ENCODE measurements at places on chromosomes 13 and 19. TPM values are rescaled to one million over a fixed set of nuclear protein-coding genes. Genes with fewer than 3 reads are reported as not detected.

The SPINT2 gene
- 171 TPM for total RNA-seq

DNA sequence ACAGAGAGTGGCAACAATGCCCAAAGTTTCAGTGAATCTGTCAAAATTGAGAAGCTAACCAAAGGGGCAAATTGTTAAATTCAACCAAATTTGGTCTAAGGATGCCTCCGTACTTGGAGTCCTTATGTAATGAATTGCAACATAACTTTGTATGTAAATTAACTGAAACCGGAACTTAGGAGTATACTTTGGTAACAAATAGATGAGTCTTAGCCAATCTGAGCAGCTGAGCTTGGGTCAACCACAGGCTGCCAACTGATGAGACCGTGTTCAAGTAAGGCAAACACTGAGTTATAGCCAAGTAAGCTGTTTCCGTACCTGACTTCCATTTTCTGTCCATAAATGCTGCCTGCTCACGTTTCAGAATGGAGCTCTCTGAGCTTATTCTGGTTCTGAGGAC is 5.3 kb downstream of the VWA8 start:
- DNase-seq = no peak

DNA sequence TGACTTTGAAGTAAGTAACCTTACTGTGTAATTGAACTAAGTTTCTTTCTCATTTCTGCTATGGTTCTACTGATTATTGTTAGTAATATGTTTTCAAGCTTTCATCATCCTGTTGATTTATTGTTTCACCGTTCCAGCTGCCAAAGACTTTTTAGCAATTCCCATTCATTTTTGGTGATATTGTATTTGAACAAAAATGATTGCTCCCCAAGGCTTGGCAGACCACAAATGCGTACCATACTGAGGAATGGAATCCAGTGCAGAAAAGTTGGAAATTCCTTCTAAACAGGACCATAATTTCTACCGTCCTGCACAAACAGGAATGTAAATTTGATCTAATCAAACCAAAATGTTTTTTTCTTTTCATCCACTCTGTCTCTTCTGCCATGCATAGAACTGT is 10.7 kb downstream of the EPSTI1 start:
- peak; percentile 16 for DNase-seq

- DNase-seq = no peak
Observed at GRCh38 chr13:77374339-77374738, 47.4 kb upstream of the MYCBP2 start.

DNA sequence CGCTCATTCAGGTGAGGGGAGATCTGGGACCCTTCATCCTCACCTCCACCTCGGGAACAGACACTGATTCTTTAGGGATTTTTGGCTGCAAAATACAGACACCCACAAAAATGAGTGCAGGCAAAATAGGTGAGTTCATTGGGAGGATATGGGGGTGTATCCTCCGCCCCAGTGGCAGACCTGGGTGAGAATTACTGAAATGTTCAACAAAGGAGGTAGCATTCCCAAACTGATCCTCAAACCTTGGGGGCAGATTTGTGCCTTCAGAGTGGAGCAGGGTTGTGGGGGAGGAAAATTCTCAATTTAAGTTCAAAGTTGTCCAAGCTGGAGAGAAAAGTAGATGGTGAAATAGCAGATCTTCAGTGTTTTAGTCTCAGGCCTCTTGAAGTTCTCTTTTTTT is 31.3 kb upstream of the SIN3B start:
- no peak for DNase-seq

DNA sequence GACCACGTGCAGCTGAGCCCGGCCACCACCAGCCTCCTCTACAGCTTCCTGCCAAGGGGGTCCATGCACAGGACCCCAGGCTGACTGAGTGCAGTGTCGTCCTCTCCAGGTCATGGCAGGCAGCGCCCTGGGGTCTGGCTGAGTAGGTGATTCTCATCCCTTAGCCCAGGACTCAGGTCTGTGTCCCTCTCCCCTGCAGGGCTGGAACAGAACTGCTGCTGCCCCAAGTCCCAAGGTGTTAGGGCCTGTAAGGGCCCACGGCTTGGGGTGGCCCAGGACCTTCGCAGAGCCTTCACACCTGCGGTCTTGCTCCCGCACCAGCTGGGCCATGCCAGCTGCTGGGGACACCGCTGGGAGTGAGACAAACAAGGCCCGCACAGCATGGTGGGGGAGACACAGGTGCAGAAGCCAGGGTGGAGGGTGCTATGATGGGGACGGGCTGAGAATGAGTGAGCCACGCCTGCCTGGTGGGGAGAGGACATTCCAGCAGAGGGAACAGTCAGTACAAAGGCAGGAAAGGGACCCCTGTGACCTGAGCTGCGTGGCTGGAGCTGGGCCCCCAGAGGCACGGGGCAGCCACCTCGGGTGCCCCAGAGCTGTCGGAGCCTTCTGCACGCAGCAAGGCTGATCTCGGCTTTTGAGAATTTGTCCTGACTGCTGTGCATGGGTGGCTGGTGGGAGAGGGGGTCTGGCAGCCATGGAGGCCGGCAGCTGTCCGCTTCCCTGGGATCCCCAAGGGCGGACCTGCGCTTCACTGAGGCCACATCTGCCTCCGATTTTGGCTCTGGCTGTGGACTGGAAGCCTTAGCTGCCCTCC is 11.9 kb downstream of the PLEKHF1 start:
- DNase-seq = no peak

DNA sequence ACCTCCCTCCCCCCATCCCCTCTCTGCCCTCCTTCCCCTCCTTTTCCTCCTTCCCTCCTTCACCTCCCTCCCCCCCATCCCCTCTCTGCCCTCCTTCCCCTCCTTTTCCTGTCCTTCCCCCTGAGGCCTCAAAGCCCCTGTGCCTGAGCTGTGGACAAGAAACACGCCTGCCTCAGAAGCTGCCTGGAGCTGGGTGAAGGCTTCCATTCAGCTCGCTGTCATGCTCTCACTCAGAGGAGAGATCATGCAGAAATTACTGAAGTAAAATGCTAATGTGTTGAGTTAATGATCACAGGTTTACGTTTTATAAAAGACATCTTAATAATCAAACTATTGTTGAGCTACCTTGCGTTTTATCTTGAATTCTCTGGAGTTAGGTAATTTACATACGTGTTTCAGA is 114.5 kb downstream of the ATP11A start:
- no peak for DNase-seq

GRCh38 chr13:78046331-78046730 is 127.7 kb upstream of the EDNRB start:
- no peak for DNase-seq

DNA sequence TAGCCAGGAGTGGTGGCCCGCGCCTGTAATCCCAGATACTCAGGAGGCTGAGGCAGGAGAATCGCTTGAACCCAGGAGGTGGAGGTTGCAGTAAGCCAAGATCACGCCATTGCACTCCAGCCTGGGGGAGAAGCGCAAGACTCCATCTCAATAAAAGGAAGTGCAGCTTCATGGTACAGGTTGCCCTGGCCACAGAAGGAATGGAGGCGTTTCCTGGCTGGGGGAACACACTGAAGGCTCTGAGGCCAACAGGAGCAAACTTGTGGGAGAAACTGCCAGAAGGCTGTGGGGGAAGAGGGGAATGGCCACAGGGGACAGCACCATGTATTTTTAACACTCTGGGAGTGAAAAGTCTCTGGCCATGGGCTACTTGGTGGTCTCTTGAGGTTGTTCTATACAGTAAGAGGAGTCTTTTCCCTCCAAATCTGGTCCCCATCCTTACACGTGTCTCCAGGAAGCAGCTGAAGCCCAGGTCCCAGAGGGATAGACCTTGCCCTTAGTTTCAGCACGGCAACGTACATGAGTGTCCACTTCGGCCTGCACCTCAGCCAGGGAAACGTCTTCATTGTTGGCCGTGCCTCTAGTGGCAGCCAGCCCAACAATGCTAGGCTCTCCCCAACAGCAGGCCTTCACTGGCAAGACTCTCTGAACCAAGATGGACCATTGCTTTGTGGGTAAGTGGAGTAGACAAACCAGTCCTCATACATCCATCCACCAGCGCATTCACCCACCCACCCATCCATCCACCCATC is 7.4 kb downstream of the MICOS13 start:
- no peak for DNase-seq

The CBLC gene
- total RNA-seq = not detected

DNA sequence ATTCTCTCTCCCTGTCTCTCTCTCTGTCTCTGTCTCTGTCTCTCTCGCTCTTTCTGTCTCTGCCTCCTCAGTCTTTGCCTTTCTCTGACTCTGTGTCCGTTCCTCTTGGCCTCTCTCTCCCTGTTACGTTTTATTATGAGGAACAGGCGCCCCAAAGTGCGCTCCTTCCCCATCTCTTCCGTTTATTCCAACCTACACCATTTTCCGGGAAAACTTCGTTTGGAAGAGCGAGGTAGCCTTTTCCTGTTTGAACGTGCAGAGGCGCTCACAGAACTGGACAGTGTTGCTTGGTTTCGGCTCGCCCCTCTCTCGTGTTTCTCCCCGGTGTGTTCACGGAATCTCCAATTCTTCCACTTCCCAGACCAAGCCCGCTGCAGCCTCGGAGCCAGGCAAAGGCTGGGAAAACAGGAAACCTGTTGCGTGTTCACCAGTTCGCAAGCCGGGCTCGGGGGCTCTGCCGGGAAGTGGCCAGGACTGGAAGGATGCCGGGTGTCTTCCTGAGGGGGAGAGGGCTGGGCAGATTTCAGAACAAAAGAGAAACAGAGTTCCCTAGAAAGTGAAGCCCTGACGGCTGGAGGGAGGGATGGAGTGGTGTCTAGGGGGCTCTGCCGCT is 605 bp downstream of the TMEM255B start:
- DNase-seq = no peak

The GPR32 gene
- not detected for total RNA-seq

DNA sequence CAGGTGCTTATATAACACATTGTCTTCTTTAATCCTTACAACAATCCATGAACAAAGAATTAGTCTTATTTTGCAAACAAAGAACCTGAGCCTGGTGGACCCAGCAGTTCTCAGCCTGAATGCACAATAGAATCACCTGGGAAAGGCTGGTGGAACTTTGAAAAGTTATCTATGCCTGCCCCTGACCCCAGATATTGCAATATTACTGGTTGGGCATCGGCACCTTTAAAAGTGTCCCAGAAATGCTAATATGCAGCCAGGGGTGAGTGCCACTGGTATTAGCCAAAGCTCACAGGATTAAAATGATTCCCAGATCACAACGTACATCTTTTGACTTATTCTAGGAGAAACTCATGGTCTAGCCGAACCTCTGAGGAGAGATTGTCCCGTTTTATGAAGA is 268.8 kb downstream of the KLF5 start:
- DNase-seq = no peak

The MAP2K7 gene
- 22.9 TPM for total RNA-seq

DNA sequence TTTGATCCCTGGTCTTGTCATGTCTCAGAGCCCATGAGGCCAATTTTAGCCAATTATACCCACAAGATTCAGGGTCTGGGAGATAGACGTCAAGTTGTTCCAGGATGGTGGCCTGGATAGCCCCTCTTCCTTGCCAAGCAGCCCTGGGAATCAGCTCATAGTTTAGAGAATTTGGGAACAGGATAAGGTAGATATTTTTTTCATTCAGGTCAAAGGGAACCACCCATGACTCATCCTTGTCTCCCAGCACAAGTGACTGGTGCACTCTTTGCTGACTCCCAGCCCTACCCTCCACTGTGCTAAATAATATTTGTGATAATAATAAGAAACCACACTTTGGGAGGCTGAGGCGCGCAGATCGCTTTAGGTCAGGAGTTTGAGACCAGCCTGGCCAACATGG is 17.1 kb upstream of the S1PR4 start:
- DNase-seq = no peak

The DACH1 gene
- 0.67 TPM for total RNA-seq

DNA sequence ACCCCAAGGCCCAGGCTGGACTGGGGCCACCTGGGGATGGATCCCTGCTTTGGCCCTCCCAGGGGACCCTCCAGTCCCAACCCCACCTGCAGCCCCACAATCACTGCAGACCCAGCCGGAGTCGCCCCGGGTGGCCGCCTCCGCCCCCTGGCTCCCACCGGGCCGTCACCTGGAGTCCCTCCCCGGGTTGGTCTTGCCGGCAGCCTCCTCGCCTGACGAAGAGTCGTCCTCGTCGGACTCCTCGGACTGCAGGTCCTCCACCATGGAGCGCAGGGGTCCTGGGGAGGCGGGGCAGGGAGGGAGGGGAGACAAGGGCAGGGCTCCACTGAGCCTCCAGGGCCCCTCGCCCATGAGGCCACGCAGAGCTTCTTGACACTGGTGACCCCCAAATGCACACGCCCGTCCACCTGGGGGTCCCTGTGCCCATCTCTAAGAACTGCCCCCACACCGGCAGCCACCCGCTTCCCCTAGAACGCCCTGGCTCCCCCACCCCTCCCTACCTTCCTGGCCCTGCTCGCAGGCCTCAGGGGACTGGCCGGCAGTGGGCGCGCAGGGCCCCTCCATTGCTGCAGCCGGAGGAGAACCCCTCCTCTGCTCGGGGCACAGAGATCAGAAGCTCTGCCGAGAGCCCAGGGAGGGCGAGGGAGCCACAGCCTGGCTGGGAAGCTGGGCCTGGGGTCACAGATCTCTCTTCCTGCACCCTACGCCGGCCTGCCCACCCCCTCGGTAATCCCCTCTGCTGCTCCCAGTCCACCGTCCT is 63.4 kb downstream of the MLLT1 start:
- DNase-seq = no peak

The ZNF583 gene
- total RNA-seq = 6.4 TPM

- no peak for DNase-seq
Observed at GRCh38 chr19:46552891-46553290, 48.2 kb upstream of the CALM3 start.

DNA sequence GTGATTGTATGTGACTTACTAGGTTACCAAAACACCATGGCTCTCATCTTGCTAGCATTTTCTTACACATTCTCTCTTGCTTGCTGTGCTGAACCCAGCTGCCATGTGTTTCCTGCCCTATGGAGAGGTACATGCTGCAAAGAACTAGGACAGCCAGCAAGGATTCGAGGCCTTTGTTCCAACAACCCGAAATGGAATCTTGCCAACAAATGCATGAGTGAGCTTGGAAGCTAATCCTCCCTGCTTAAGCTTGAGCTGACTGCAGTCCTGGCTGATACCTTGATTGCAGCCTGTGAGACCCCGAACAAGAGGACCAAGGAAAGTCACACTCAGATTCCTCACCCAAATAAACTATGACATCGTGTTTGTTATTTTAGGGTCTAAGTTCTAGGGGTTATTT is 651.2 kb downstream of the SLITRK6 start:
- DNase-seq = peak; percentile 2

The NXNL1 gene
- not detected for total RNA-seq

- no peak for DNase-seq
Observed at GRCh38 chr13:75025956-75026355, 456.0 kb downstream of the TBC1D4 start.

DNA sequence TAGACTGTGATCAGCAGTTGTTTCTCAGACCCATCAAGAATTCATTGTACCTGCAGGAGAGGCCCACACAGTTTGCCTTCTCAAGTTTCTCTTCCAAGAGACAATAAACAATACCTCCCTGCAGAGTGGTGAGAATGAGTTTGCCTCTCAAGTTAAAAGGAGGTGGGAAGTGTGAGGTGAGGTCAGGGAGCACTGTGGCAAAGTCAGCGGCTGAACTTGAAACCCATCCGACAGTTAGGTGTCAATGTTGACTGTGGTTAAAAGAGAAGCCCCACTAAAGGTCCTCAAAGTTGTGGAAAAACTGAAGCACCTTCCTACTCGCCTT is 72.9 kb upstream of the TSC22D1 start:
- DNase-seq = no peak

The LRRC4B gene
- total RNA-seq = not detected

- DNase-seq = peak; percentile 22
Observed at GRCh38 chr19:5447700-5448311, 7.4 kb upstream of the ZNRF4 start.
